Naive B cell (primary cell): ENCODE measurements at places on chromosomes 7 and 10.

DNA sequence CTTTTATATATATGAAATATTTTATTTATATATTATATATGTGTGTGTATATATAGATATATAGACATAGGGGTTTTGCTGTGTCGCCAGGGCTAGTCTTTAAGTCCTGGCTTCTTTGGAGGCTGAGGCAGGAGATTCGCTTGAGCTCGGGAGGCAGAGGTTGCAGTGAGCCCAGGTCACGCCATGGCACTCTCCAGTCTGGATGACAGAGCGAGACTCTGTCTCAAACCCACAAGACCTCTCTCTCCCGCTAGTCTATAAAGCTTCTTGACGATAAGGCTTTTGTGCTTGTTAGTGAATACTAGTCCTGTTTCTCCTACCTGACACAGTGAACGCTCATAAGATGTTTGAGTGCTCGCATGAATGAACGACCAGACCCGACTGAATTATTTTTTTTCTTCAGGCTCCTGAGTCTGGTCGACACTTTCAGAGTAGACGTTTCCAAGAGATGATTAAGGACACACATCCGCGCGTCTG is 577 bp upstream of the DDX21 start:
- DNase-seq = no peak

DNA sequence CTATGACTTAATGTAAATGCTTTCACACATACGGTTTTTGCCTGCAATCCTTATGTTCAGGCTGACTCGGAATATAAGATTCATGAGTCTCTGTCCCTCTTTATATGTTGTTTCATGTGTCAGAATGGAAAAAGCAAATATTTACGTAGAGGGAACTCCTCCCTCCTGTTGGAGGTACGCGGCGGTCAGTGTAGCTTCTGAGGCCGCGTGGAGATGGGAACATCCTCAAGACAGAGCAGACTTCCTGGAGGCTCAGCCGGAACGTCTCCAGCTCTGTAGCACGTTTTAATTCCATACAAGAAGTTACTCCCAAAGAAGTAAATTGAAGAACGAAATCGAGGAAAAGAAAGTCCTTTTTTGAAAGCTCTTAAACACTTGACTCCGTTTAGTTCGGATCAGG is 248.3 kb downstream of the EBF3 start:
- no peak for DNase-seq

GRCh38 chr7:50739744-50740435 is 42.8 kb downstream of the GRB10 start:
- peak; percentile 64 for DNase-seq

GRCh38 chr10:15642095-15642494 is 77.6 kb downstream of the ITGA8 start:
- no peak for DNase-seq

DNA sequence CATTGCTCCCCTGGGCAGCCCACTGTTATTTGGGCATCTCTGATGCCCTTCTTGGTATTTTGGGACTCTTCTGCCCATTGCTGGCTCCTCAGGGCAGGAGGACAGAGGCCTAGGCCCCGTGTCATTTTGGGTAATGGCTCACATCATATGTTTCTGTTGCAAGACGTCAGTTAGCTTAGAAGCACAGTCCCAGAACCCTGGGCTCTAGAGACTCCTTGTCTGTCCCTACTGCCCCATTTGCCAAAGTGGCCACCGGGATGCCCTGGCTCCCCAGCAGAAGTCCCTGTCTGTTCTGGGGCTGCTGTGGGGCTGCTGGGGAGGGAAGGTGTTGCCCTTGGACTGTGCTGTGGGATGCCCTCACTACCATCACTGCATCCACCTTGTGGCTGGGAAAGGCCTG is 48.8 kb downstream of the ADCYAP1R1 start:
- DNase-seq = no peak

- no peak for DNase-seq
These were observed 204.1 kb upstream of the POM121L12 start for GRCh38 chr7:52831321-52831720.

DNA sequence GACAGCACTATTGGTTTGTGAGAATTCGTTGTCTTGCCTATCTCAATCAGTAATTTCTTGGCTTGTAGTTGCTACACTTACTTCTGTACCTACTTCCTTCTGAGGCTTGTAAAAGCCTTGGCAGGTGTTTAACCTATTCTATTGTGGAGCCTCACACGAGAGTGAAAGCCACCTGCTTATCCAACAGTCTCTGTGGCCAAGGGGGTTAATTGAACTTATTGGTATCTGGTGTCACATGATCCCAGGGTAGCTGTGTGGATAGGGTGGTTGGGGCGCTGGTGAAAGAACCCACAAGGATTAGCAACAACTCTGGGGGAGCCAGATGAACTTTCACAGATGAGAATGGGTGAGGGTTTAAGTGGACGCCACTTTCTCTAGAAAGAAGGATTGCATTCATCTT is 13.9 kb upstream of the ATP6V0E2 start:
- DNase-seq = no peak

- no peak for DNase-seq
These were observed 435.6 kb upstream of the FOXK1 start for GRCh38 chr7:4246536-4246935.

GRCh38 chr10:122486406-122487080 is 25.2 kb downstream of the HTRA1 start:
- no peak for DNase-seq

DNA sequence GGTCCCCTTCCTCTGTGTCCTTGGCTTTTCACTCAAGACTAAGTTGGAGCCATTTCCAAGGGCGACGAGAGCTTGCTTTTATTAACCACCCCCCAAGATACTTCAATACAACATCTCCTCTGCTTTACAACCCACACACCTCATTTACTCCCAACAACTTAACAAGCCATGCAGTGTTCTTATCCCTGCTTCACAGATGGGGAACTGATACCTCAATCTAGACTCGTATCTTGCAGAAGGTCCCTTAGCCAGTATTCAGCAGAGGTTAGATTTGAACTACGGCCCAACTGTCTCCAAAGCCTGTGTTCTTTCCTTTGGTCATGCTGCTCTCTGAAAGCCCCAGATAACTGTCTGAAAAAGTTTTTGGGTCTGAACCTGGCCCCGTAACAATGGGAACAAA is 444.8 kb downstream of the GRID1 start:
- no peak for DNase-seq

DNA sequence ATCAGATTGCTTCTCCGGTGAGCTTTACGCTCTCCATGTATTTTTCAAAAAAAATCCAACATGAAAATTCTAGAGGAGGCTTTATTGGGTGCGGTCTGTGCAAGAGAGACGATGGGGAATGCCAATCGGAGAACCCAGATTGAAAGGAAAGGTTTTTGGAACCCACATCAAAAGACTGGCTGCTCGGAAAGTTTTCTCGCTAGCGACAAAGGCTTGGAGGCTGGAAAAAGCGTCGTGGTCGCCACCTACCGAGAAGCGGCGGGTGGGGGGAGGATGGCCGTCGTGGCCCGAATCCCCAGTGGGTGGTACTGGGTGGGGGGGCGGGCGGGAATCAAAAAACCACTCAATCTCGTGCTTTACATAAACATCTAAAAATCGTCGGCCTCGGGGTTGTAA is 1.1 kb upstream of the GTF2I start:
- no peak for DNase-seq

DNA sequence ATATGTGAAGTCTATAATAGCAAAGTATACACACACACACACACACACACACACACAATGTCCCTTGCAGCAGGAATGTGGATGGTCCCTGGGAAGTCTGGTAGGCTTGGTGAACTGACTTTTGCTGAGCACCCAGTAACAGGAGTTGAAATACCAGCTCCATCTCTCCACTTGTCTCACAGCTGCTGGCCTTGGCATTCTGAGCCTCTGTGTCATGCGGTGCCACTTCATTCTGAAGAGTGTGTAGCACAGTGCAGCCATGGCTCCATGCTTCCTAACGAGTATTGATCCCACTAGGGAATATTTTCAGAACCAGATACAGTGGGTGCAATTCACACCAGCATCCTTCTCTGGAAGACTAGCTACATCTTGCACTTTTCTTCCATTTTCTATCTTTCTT is 192.4 kb downstream of the ADARB2 start:
- DNase-seq = no peak

GRCh38 chr7:33781167-33781566 is 124.2 kb upstream of the BMPER start:
- DNase-seq = no peak

DNA sequence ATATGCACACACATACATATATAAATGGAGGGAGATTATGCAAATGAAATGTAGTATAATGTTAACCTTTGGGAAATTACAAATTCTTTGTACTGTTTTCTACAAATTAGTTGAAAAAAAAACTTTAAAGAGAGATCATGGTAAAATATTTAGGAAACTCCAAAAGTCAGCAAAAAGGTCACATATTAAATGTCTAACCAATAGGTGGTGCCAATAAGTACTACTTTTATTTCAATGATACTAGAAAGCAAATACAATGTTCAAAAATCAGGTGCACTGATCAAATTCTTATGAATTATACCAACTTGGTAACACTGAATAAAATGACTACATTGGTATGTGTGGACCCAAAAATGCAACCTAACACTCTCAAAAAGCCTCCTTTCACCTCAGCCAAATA is 276.9 kb downstream of the DOCK4 start:
- DNase-seq = no peak

GRCh38 chr7:94441138-94441537 is 46.4 kb downstream of the COL1A2 start:
- no peak for DNase-seq

DNA sequence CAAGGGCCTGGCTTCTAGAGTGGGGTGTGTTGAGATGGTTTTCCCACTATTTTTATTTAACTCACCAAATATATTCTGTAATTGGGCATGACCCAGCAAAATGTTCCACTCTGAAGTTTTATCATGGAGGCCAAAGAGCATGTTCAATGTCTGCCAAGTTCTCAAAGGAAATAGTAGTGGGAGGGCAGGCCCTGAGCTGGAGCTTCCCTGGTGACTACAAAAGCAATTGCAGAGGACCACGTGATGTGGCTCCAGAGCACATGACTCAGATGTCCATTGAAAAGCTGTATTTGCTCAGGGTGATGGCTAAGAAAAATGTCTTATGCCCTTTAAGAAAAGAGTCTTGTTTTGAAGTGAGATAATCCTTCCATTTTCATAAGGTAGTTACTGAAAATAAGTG is 1024.8 kb downstream of the LRMDA start:
- DNase-seq = no peak

DNA sequence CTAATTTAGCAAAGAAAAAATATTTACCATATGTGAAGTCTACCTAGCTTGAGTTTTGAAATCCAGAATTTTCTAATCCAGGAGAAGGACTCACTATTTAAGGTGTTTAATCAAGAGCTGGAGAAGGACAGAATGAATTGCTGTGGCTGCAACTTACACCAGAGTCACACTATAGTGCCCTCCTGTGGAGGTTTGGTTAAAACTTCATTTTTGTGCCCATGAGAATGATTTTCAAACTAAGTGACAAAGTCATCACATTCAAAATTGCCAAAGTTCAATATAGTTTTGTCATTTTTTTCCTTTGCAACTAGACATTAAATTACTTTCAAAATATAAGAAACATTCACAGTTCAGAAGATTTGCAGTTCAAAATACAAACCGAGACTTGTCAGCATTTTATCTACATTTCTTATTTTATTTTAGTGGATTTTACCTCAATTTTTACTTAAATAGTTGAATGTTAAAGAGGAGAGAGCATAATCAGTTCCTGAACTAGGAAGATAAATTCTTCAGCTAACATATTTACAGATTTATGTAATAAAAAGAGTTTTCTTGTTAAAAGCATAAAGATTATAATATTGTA is 70.7 kb downstream of the CABCOCO1 start:
- DNase-seq = peak; percentile 10

GRCh38 chr7:108515630-108516029 is 10.3 kb downstream of the PNPLA8 start:
- DNase-seq = no peak

- DNase-seq = no peak
These were observed 240.8 kb upstream of the POM121L12 start for GRCh38 chr7:52794621-52795020.

GRCh38 chr10:127320176-127320575 is 123.8 kb upstream of the INSYN2A start:
- no peak for DNase-seq

DNA sequence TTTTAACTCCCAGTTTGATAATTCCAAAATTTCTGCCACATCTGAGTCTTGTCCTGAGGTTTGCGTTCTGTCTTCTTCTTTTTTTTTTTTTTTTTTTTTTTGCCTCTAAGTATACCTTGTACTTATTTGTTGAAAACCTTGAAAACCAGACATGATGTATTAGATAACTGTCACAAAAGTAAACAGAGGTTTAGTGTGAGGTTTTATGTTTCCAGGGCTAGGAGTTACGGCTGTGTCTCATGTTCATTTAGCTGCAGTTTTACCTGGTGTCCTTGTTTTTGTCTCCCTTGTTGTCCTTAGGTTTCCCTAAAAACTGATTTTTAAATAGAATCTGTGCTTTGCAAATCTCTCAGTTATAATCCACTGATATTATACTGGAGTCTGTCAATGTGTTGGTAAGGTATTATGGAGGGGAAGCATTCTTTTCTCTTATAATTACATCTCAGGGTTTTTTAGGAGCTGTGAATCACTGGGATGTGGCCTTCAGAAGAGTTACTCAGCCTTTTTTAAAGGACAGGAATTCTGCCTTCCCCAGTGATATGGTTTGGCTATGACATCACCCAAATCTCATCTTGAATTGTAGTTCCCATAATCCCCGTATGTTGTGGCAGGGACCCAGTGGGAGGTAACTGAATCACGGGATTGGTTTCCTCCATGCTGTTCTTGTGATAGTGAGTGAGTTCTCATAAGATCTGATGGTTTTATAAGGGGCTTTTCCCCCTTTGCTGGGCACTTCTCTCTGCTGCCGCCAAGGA is 95.0 kb downstream of the CDCA7L start:
- DNase-seq = no peak

DNA sequence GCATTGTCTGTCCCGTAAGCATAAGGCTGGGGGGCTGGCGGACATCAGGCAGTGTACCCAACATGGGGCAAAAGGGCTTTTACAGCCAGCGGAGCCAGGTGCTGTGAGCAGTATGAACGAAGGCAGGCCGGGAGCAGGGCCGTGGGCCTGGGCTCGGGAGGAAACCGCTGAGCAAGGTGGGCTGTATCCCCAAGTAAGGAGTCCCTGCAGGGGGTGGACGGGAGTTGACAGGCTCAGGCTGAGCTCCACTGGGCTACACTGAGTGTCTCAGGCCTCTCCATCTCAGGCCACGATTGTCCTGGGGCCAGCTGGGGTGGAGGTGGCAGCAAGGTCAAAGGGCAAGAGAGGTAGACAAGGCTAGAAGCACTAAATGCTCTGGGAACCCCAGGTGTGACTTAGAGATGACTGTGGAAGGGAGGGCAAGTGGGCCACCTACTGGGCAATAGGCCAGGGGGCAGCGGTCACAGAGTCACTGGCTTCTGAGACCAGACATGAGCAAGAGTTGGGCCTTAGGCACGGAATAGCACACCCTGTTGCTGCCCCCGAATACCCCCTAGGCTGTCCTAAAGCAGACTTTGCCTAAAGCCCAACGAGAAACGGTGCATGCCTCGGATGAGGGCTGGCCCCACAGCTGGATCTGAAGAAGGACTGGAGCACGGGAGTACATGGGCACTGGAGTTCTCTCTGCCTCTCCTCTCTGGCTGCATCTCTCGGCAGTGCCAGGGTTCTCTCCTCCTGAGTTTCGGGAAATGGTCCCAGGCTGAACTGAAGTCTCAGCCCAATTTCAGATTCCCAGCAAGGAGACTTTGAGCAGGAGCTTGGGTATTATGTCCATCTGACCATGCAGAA is 10.8 kb upstream of the RAMP3 start:
- no peak for DNase-seq

- DNase-seq = no peak
These were observed 36.7 kb downstream of the GNG11 start for GRCh38 chr7:93958216-93958615.

GRCh38 chr10:72736176-72736827 is 44.4 kb downstream of the MCU start:
- DNase-seq = no peak
